ENCODE measurements at places on chromosomes 5 and 9.

DNA sequence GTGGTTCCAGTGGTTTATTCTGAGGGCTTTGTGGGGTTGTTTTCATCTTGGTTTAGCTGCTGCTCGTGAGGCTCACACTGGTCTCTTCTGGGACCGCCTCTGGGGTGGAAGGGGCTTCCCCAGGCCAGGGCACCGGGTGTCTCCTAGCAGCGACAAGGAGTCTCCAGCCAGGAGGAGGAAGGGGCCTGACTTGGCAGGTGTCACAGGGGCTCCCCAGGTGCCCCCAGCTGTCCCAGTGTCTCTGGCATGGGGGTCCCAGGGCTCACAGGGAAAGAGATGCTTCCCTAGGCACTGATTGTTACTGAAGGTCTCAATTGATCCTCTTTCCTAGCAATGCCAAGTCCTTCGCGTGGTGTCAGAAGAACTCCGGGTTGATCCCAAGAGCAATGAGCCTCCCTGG is 241.1 kb upstream of the IRX4 start:
- DNase-seq, result no peak

GRCh38 chr5:134873494-134873893 is 677 bp upstream of the TXNDC15 start:
- DNase-seq, result no peak

DNA sequence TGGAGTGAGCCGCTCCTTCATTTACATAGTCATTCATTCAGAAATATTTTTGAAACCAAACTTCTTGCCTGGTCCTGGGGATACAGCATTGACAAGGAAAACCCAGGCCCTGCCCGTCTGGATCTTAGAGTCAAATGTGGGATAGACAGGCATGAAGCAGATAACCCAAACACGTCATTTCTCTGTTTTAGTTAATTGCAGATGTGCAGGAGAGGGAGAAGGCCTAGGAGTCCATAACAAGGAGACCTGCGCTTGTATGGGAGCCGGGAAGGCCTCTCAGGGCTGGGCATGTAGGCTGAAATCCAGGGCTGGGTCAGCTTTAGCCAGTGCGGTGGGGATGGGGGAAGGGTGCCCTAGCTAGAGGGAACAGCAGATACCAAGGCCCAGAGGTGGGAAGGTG is 43.3 kb downstream of the PRRX2 start:
- DNase-seq, result no peak

- peak; percentile 55 for DNase-seq
Observed at GRCh38 chr9:14561929-14562405, 131.3 kb downstream of the ZDHHC21 start.

DNA sequence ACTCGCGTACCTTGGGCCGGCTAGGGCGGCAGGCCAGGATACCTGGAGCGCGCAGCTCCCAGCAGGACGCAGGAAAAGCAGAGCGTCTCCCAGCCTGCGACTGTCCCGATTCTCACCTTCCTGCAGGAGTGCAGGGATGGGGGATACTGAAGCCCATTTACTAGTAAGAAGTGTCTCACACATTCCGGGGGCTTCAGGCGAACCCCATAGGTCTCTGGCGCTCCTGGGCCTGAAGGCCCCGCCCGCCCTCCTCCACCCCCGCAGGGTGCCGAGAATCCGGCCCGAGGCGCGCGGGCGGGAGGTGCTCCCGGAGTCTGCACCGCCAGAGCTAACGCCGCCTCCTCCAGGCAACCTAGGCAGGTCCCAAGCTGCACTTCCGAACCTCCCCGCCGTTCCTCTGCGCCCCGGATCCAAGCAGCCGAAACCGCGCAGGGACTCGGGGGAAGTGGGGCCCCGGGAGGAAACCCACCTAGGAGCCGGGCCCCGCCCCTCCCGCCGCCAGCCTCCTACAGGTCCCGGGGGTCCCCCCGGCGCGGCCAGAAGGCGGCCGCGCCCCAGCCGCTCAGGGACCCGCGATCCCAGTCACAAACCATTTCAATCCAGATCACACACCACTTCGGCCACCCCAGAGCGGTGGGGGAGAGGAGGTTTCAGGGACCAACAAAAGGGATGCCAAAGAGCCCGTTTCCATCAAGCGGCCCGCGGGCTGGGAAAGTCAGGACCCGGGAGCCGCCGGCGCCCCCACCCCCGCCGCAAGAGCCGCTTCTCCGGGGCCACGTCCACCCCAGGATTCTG is 1.2 kb downstream of the ROR2 start:
- peak; percentile 16 for DNase-seq

DNA sequence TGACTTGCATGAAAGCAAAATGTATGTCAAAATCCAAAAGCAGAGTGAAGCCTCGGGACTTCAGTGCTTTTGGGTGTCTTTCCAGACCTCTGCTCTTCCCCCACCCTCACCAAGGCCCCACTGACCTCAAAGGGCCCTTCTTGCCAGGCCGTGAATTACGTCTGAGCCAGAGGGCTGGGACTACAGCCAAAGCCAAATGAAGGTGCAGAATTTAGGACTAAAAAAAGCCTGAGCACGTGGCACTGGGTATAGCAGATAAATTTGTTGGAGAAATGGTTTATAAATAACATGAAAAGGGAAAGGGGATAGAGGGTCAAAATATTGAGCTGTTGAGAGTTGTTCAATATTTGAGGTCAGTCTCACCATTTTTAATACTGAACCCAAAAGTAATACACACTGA is 163.4 kb downstream of the GHR start:
- no peak for DNase-seq

DNA sequence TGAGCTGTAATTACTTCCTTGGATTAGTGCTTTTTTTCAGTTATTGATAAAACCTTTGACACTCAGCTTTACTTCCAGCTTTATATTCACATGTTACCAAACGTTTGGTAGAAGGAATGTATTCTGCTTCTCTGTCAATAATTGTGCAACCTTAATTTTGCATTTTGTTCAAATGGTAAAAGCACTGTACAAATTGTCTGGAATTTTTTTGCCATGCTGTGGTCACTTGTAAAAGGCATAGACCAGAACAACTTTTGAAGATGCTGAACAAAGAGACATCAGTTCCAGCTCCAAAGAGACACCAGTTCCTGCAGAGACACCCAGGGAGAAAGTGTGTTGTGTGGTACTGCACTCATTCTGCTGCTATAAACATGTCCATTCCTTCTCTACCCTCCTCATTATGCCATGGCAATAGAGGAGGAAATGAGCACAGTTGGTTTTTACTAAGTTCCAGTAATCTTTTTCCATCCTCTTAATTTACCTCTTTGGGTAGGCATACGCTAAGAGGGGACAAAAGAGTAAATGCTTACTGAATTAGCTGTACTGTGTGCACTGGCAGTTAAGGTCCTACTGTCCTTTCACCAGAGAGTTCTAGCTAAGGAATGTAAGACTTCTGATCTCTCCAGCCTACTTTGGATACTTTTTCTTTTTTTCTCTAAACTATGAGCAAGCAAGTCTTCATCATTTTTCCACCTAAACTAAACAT is 387.4 kb downstream of the FGF10 start:
- no peak for DNase-seq

GRCh38 chr5:146645342-146645741 is 129.4 kb upstream of the GPR151 start:
- peak; percentile 97 for DNase-seq

DNA sequence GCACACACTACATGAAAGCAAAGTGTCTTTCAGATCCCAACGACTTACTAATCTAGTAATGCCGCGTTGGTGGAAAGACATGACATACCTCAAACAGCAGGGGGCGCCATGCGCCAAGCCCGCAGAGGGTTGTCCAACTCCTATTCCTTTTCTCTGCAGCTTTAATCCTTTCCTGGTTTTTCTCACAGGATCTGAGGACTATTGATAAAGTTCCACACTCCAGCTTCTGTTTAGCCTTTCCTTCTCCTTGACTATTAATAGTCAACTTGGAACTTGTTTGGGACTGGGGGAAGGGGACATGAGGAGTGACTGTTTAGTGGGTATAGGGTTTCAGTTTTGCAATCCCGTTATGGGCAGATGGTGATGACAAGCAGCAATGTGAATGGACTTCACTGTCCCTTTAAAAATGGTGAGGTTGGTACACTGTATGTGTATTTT is 62.9 kb downstream of the OTULIN start:
- DNase-seq, result peak; percentile 75

GRCh38 chr5:14440223-14440581 is 141.4 kb upstream of the OTULINL start:
- no peak for DNase-seq

- no peak for DNase-seq
Observed at GRCh38 chr5:80246995-80247729, 8.7 kb downstream of the SERINC5 start.

DNA sequence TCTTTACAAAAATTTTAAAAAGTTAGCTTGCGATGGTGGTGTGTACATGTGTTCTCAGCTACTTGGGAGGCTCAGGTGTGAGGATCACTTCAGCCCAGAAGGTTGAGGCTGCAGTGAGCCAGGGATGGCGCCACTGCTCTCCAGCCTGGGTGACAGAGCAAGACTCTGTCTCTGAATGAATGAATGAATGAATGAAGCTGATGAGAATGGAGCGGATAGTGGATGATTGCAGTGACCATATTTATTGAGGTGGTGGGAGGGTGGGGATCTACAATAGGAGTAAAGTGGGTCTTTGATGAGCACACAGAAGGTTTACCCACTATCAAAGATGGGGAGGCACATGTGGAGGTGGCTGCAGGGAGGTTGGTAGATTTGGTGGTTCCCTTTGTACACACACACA is 120.2 kb downstream of the AOPEP start:
- no peak for DNase-seq

GRCh38 chr5:81631124-81631523 is 119.8 kb downstream of the SSBP2 start:
- no peak for DNase-seq

- peak; percentile 89 for DNase-seq
Observed at GRCh38 chr5:122316656-122317055, 4.6 kb downstream of the SNCAIP start.

DNA sequence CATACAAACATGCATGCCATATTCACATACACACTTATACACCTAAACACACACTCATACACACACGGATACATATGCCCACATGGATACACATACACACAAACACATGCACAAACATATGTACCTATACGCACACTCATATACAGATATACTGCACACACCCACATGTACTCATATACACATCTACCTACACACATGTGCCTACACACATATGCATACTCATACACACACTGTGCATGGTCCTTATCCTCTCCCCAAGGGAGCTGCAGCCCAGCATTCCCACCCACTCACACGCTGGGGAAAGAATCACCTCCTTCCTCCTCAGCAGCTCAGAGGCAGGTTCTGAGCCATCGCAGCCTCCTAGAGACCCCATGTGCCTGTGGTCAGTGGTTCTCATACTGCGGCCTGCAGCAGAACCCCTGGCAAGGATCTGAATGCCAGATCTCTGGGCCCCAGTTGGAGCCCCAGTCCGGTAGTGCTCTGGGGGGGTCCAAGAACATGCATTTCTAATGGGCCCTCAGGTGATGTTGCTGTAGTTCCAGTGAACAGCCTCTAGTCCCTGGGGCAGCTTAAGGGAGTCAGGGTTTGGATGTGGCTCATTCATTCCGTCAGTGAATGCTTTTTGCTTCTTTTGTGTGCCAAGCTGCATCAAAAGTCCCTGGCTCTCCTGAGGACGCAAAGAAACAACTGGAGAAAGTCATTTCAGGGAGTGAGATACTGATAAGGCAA is 39.0 kb downstream of the SEMA4D start:
- DNase-seq, result no peak
